Activated CD8-positive, alpha-beta memory T cell treated with anti-CD3 and anti-CD28 coated beads for 48 hours (primary cell): ENCODE measurements at places on chromosomes 1 and 21.

- DNase-seq: no peak
Observed at GRCh38 chr21:42351626-42352440, 1.0 kb upstream of the TFF2 start.

GRCh38 chr1:4460052-4460451 lies 194.4 kb upstream of the AJAP1 start:
- DNase-seq: no peak

DNA sequence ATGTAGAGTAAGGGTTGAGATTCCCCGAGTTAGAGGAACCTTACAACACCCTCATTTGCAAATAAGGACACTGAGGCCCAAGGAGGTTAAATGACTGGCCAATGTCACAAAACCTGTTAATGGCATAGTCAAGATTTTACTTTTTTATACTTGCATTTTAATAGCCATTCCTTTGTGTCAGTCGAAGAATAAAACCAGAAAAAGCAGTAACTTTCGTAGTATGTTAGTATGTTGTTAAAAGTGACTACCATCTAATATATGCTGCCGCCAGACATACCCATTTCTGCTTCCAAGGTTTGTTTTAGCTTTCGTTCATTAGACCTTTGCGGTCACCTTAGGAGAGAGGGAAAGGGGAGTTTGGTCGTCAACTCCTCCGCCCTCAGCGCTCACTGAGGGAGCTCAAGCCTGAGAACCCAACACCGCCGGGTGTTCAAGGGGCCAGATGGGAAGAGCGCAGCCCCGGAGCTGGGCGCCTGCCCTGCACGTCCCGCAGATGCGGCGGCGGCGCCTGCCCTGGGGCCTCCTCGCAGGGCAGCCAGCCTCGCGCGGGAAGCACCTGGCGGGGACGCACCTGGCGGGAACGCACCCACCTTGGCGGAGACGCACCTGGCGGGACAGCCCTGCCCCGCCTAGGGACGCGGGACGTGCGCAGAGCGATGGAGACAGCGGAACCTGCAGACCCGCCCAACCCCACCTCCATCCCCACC lies 466 bp downstream of the VPS26C start:
- peak; percentile 9 for DNase-seq

GRCh38 chr1:29557701-29558600 lies 321.6 kb downstream of the PTPRU start:
- DNase-seq: no peak

GRCh38 chr1:184753608-184754475 lies 816 bp downstream of the EDEM3 start:
- DNase-seq: no peak

GRCh38 chr1:100037656-100037926 lies 67.8 kb downstream of the SLC35A3 start:
- DNase-seq: no peak

- no peak for DNase-seq
Observed at GRCh38 chr1:146035048-146035423, 13.5 kb upstream of the HJV start.

- DNase-seq: no peak
Observed at GRCh38 chr1:53606651-53607051, 132.3 kb downstream of the GLIS1 start.

- no peak for DNase-seq
Observed at GRCh38 chr1:161091796-161092507, 2.6 kb upstream of the NECTIN4 start.

DNA sequence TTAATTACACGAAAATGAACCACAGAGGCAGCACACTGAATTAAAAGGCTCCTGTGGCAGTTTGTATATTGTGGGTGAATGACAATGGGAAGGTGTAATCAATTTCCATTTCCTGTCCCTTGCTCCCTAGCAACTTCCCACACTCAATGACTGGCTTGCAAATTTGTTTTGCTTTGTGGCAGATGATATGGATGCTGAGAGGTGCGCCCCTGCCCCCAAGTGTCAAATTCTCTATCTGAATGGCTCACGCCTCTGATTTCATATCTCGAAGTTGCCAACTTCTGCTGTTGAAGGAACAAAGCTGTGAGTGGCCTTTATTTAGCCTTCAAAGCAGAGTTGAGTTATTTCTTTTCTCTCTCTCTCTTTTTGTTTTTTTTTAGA lies 86.0 kb downstream of the FOXD2 start:
- DNase-seq: no peak

DNA sequence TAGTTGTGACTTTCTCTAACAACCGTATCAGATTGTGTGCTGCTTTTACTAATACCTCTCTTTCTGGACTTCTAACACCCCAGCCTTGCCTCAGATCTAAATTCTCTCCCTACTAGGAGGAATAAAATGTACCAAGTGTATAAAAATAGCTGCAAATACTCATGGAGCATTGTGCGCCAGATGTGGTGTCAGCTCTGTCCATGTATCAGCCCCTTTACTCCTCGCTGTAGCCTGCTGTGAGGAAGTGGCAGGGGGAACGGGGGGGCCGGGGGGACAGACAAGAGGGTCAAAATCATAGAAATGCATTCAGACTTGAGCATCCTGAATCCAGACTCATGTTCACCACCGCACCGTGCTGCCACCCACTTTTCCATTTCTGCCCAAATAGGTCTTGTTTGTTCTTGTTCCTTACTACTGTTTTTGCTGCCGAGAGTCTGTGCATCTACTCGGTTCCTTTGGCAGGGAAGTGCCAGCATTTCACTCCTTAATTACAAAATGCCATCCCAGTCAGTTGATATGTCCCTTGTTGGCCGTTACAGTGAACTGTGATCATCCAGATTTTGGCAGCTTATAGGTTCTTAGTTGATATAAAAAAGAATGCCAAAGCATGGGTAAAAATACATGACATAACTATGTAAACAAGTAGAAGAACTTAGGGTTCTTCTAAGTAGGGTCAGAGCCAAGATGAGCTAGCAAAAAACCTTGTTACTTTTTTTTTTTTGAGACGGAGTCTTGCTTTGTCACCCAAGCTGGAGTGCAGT lies 76.4 kb downstream of the UBE4B start:
- DNase-seq: no peak

- no peak for DNase-seq
Observed at GRCh38 chr1:1079408-1080121, 5.5 kb upstream of the RNF223 start.

- DNase-seq: no peak
Observed at GRCh38 chr21:42781971-42782722, 97.2 kb downstream of the WDR4 start.

DNA sequence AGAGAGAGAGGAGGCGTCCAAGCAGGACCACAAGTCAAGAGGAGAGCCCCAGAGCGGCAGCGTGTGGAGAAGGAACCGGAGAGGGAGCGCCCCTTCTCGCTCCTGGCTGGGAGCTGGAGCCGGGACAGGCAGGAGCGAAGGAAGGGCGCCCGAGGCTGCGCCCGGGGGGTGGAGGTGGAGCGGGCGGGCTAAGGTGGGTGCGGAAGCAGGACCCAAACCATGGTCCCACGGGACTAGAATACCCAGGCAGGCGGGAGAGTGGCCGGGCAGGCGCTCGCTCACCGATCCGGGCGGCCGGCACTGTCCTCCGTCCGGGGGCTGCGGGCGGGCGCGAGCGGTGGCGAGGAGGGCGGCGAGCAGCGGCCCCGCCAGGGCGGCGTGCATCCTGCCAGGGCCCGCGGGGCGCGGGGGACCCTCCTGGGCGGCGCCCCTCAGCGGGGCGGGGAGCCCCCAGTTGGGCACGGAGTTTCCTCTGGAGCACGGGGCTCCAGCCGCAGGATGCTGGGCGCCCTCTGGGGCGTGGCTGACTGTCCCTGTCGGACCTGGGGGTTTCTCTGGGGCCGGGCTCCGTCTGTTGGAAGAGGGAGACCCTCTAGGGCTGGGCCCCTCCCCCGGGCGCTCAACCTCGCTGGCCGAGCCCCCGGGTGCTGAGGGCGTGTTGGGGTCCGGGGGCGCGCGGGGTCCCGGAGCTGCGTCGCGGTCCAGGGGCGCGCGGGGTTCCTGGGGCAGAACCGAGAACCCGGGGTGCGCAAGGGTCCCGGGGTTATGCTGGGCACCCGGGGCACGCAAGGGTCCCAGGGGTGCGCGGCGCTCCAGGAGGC lies 569 bp downstream of the TRABD2B start:
- no peak for DNase-seq

GRCh38 chr1:12003762-12004161 lies 15.5 kb upstream of the MIIP start:
- no peak for DNase-seq

GRCh38 chr1:84427250-84428188 lies 29.2 kb downstream of the DNASE2B start:
- no peak for DNase-seq

DNA sequence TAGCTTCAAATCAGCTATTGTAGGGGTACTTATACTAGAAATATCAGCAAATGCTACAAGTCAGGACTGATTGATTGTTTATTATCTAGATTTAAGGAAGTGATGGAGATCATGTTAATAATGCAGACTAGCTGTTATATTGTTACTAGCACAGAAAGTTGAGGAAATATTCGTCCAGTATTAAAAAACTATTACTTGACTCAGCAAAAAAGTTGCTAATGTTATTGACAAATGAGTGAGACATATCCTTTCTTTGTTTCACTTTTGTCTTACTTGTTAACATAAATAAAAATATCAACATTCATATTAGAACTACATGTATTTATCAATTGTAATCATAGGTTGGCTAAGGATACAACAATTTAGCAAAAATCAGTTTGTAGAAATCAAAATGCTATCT lies 114.1 kb downstream of the WDR3 start:
- no peak for DNase-seq

DNA sequence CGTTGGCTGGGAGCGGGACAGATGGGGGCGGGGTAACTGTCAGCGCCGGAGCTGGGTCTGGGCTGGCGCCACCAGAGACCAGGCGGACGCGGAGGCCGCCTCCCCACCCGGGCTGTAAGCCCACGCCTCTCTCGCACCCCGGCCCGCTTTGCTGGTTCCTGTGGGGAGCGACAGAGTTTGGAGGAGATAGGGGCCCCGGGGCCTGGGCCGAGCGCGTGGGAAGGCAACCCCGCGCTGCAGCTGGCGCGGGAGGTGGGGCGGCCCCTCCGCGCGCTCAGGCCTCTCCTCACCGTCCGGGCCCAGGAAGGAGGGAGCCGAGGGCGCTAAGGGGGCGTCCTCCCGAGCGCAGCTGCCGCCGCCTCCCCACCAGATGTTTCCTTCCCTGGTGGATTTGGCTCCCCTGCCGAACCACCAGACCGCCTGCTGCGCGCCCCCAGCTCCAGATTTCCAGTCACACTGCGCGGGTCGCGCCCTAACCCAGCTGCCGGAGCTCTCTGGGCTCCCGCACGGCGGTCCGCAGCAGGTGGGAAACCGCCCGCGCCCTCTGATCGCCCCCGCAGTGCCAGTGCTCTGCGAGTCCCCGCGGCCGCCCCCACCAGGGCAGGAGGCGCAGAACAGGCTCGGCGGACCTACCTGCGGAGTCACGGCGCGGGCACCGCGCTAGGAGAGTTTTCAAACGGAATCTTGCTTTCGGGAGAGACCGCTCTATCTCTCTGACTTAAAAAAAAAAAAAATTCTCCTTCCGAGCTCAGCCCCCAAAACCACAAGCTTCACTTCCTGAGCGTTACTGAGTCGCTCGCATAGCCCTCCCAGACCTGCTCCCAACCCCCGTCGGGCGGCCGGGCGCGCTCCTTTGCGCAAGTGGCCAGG lies 1.1 kb downstream of the GFI1 start:
- DNase-seq: peak; percentile 77

GRCh38 chr1:12039164-12039525 lies 19.8 kb downstream of the MIIP start:
- DNase-seq: no peak

DNA sequence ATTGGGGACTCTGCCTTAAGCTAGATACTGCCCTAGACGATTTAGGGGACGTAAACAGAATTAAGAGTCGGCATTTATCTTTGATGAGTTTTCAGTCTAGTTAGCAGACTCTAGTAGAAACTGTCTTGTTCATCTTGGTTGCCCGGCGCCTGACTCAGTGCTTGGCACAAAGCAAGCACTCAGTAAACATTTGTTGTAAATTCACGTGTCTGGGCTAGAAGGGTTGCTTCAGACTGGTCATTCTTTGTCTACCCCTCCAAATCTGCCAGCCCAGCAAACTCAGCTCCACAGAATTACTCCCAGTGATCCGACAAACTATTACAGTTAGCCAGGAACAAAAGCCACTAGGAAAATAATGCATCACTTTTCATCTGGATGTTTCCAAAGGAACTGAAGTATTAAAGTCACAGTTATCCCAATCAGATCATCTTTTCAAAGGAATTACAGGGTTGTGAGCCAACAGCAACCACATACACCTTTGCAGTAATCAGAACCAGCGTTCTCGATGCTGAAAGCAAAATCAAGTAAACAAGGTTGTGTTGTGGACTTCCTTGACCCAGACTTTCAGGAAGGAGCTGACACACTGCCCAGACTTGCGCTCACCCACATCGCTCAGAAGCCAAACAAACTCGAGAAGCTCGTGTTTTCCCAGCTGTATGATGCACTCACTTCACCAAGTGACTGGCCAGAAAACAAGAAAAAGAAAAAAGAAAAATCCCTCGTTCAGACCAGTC lies 66.5 kb upstream of the GADD45A start:
- DNase-seq: no peak

DNA sequence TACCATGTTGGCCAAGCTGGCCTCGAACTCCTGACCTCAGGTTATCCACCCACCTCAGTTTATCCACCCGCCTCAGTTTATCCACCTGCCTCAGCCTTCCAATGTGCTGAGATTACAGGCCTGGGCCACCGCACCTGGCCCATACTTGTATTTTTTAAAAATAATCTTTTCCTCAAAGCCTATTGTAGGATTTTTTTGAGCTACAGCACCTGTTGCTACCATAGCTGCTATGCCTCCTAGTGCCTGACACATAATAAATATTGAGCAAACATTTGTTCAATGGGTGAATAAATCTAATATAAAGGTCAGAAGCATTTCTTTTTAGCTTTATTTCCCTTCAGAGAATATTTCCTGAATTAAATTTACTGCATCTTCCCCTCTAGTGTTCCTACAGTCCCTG lies 15.7 kb upstream of the ACBD3 start:
- no peak for DNase-seq

- DNase-seq: no peak
Observed at GRCh38 chr1:83029916-83030315, 969.0 kb downstream of the TTLL7 start.

DNA sequence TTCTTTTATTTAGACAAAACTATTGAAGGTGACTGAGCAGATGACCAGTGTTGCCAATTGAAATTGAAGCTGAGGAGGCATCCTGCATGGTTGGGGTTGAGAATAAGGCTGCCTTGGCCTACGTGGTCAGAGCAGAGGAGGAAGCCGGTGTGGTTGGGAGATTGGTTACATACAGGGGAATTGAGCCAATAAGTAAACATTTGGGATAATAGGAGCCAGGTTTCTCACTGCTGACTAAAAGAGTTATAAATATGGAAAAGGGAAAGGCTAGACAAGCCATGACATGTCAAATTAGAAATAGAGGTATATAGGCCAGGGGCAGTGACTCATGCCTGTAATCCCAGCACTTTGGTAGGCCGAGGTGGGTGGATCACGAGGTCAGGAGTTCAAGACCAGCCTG lies 15.8 kb downstream of the SNX7 start:
- DNase-seq: no peak

GRCh38 chr1:67988066-67988465 lies 62.4 kb downstream of the DIRAS3 start:
- DNase-seq: no peak

- no peak for DNase-seq
Observed at GRCh38 chr21:15122241-15122640, 57.4 kb upstream of the NRIP1 start.

GRCh38 chr21:44867999-44868700 lies 5.3 kb downstream of the PTTG1IP start:
- no peak for DNase-seq

GRCh38 chr1:77565321-77565720 lies 117.1 kb downstream of the ZZZ3 start:
- no peak for DNase-seq

GRCh38 chr1:177753655-177754054 lies 216.2 kb downstream of the SEC16B start:
- DNase-seq: no peak

- DNase-seq: no peak
Observed at GRCh38 chr1:239233626-239234025, 152.7 kb upstream of the CHRM3 start.
